ENCODE measurements at places on chromosomes 12 and 14. TPM values are rescaled to one million over a fixed set of nuclear protein-coding genes. Genes with fewer than 3 reads are reported as not detected.
A peak's percentile ranks its signal among the peaks of the same experiment; 100 is the strongest.

The OVCH1 gene
- 0.38 TPM for polyA plus RNA-seq

DNA sequence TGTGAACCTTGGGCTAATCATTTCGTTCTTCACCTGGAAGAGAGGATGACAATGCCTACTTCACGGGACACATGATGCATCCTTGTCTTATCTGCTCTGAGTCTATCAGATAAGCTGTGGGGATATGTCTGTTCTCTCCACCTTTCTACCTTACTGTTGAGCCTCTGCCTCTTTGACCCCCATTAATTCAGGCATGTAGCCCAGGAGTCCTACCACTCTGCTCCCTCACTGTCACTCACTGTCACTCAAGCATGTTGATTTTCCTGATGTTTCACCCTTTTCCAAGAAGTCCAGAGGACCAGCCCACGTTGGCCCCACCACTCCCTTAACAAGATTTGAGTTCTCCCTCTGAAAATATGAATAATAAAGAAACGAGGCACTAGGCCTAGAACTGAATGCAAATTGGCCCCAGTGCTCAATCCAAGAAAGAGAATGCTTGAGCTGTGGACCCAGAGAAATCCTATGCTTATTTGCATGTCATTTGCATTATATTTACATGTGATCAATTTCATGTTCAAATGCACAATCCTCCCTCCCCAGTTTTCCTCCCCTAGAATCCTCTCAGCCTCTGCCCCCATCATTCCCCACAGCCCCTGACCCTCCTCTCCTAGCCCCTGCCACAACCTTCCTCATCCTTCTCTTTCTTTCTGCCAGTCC, 6.4 kb upstream of the SMUG1 start:
- H3K4me3 ChIP-seq = no peak overlapping the region
- no peaks in the 10 kb centered on the region for H3K27me3 ChIP-seq
- H3K36me3 ChIP-seq = no peaks in the 10 kb centered on the region
- DNase-seq = no peak

The LRFN5 gene
- polyA plus RNA-seq = not detected

The TMEM229B gene
- 0.28 TPM for polyA plus RNA-seq

DNA sequence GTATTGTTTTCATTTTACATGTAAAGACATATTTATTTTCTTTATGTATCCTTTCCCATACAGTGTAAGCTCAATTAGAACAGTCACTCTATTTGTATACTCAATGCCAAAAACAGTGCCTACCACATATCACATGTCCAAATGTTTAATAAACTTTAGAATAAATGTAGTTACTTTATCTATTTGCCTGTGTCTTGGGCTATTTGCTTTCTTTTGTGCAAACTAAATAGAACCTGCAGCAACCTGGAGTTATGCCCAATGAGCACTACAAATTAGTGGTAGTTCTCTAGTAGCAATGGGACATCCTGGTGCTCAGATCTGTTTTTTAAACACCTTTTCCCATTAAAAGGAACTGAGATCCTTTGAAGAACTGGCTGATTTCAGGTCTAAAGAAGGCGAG, 186.7 kb downstream of the PPFIA2 start:
- peaks cover 2% of the 10 kb centered on the region for H3K36me3 ChIP-seq
- peaks cover 3% of the 10 kb centered on the region for H3K4me1 ChIP-seq
- no peak overlapping the region for H3K27ac ChIP-seq
- H3K4me3 ChIP-seq = no peak overlapping the region
- no peak for DNase-seq

The HSPB8 gene
- polyA plus RNA-seq = 49.0 TPM

The KLRG1 gene
- 0.88 TPM for polyA plus RNA-seq

GRCh38 chr14:32197919-32198318, 3.9 kb upstream of the RNU6-7 start:
- no peak overlapping the region for H3K27ac ChIP-seq
- no peak overlapping the region for H3K4me3 ChIP-seq
- no peaks in the 10 kb centered on the region for H3K36me3 ChIP-seq
- no peaks in the 10 kb centered on the region for H3K27me3 ChIP-seq
- DNase-seq = no peak
- no peaks in the 10 kb centered on the region for H3K4me1 ChIP-seq

- DNase-seq = no peak
- H3K36me3 ChIP-seq = no peaks in the 10 kb centered on the region
- H3K4me1 ChIP-seq = no peaks in the 10 kb centered on the region
Measured at GRCh38 chr14:24416254-24416931, 13.1 kb downstream of the CBLN3 start.

- H3K27ac ChIP-seq = no peak overlapping the region
- H3K4me3 ChIP-seq = no peak overlapping the region
- no peak for DNase-seq
- peaks cover 6% of the 10 kb centered on the region for H3K4me1 ChIP-seq
Measured at GRCh38 chr14:32508281-32508680, 179.2 kb downstream of the AKAP6 start.

GRCh38 chr14:32761381-32761968, 177.2 kb upstream of the NPAS3 start:
- no peak for DNase-seq
- no peaks in the 10 kb centered on the region for H3K4me1 ChIP-seq
- no peaks in the 10 kb centered on the region for H3K27me3 ChIP-seq
- peak overlapping the region; percentile 90 for H3K27ac ChIP-seq
- H3K4me3 ChIP-seq = no peak overlapping the region

GRCh38 chr12:24584032-24584675, 364.7 kb downstream of the BCAT1 start:
- H3K4me3 ChIP-seq = no peak overlapping the region
- no peaks in the 10 kb centered on the region for H3K27me3 ChIP-seq
- no peaks in the 10 kb centered on the region for H3K4me1 ChIP-seq
- H3K36me3 ChIP-seq = no peaks in the 10 kb centered on the region

DNA sequence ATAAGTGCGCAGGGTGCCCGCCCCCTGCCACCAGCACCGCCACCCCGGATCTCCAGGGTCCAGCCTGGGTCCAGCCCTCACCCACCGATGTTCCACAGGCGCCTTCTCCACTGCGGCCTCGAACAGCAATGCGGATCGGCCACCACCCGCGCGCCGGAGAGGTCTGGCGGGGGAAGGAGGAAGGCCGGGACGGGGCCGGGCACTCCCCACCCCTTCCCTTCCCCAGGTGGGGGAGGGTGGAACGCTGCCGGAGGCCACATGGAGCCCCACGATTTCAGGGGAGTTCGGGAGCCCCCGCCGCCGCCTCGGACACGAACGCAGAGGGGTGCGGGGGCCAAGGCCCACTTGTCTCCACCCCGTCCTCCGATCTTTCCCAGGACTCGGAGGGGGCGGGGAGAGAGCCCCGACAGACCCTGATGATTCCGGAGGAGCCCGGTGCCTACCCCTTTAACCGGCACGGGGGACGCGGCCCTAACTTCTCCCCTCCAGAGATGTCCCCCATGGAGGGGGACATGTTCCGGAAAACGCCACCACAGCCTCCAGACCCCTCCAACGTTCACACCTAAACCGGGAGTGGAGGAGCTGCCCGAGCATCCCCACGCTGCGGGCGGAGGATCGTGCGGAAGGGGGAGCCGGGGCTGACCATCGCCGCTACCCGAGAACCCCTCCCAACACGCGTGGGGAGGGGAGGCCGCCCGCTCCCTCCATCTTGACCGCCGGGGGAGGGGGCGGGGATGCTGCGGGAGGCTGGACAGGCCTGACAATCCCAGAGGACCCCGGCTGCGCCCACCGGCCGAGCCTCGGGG, 1.1 kb downstream of the ATXN2 start:
- DNase-seq = peak; percentile 84
- peak overlapping the region; percentile 36 for H3K4me3 ChIP-seq
- H3K27ac ChIP-seq = peak overlapping the region; percentile 61
- H3K4me1 ChIP-seq = no peaks in the 10 kb centered on the region
- H3K27me3 ChIP-seq = no peaks in the 10 kb centered on the region
